T-cell (primary cell): ENCODE measurements at places on chromosomes 6 and 20.
A peak's percentile ranks its signal among the peaks of the same experiment; 100 is the strongest.

DNA sequence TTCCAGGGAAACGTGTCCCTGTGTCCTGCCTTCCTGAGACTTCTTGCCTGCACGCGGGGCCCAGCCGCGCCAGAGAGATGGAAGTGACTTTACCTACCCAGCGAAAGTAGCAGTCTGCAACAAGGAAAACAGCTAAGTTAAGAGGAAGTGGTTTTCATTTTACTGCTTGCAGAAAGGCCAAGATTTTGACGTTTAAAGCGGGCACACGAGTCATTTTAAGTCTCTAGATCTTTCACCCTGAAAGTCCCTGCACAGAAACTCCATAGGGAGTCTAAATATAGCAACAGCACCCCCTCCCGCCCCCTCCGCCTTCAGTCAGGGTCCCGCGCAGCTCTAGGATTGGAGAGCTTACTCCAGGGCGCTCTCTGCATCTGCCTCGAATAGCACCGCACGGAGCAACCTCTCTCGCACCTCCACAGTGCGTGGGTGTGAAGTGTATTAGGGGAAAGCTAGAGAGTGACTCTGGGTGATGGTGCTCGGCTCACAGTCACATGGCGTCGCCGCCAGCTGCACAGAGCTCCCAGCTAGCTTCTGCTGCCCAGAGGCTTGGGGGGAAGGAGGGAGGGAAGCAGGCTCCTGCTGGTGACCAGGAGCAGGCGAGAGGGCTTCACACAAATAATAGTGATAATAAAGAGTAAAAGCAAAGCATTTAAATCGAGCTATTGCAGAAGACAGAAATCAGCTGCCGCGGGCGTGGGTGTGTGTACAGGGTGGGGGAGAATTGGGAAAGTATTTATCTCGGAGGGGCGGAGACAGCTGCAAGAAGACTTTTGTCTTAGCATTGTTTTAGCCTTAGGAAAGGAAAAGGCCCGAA is 1.8 kb upstream of the KCNQ5 start:
- peak overlapping the region; percentile 56 for H3K27ac ChIP-seq
- no peaks in the 10 kb centered on the region for H3K36me3 ChIP-seq
- peaks cover 37% of the 10 kb centered on the region for H3K4me1 ChIP-seq
- H3K4me3 ChIP-seq: peak overlapping the region; percentile 96
- peak; percentile 67 for DNase-seq
- H3K27me3 ChIP-seq: peaks cover 20% of the 10 kb centered on the region

DNA sequence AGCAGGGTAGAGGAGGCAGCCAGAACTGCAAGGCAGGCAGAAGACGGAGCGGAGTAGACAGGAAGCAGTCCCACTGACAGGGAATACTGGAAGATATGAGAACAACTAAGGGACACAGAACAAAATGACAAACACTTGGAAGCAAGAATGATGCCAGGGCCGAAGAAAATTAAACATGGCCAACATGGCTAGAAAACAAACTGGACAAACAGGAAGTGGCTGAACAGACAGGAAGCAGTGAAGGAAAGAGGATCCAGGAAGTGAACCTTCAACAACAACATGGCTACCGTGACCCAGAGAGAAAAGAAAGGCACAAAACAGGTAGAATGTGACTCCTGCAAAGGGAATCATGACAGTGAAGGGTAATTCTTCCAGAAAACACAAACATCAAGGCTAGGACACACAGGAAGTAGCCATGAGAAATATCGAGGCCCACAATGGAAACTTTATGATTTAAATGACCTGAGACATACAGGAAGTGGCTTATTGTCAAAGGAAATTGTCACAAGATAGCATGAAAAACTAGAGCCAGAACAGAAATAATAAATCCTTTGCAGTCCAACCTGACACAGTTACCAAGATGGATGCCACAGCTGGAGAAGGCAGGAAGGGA is 9.1 kb downstream of the COL11A2 start:
- no peak overlapping the region for H3K4me3 ChIP-seq
- H3K4me1 ChIP-seq: peaks cover 23% of the 10 kb centered on the region
- DNase-seq: no peak
- H3K27me3 ChIP-seq: peaks cover 24% of the 10 kb centered on the region

DNA sequence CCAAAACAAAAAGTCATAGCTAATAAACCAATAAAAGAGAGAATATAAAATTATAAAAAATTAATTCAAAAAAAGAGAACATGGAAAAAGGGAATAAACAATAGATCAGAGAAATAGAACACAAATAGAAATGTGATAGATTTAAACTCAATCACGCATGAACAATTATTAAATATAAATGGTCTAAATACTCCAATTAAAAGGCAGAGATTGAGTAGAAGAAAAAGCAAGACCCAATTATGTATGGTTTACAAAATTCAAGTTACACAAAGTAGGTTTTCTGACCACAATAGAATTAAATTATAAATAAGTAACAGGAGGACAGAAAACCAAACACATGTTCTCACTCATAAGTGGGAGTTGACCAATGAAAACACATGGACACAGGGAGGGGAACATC is 36.4 kb upstream of the MAN1A1 start:
- H3K4me3 ChIP-seq: no peak overlapping the region
- no peaks in the 10 kb centered on the region for H3K36me3 ChIP-seq
- H3K4me1 ChIP-seq: no peaks in the 10 kb centered on the region
- DNase-seq: no peak
- no peak overlapping the region for H3K27ac ChIP-seq

GRCh38 chr20:5065166-5065878 is 54.4 kb downstream of the PCNA start:
- H3K4me3 ChIP-seq: no peak overlapping the region
- H3K27ac ChIP-seq: no peak overlapping the region
- no peaks in the 10 kb centered on the region for H3K36me3 ChIP-seq
- no peak for DNase-seq

GRCh38 chr20:15065794-15066193 is 728.4 kb upstream of the FLRT3 start:
- H3K4me1 ChIP-seq: no peaks in the 10 kb centered on the region
- DNase-seq: no peak
- no peaks in the 10 kb centered on the region for H3K27me3 ChIP-seq
- H3K27ac ChIP-seq: no peak overlapping the region

GRCh38 chr20:57773059-57773815 is 63.4 kb upstream of the PMEPA1 start:
- no peaks in the 10 kb centered on the region for H3K36me3 ChIP-seq
- H3K4me1 ChIP-seq: no peaks in the 10 kb centered on the region
- H3K4me3 ChIP-seq: no peak overlapping the region
- no peaks in the 10 kb centered on the region for H3K27me3 ChIP-seq
- no peak overlapping the region for H3K27ac ChIP-seq
- no peak for DNase-seq

GRCh38 chr6:100695445-100695844 is 185.7 kb downstream of the ASCC3 start:
- no peak overlapping the region for H3K4me3 ChIP-seq
- H3K27ac ChIP-seq: no peak overlapping the region
- H3K36me3 ChIP-seq: no peaks in the 10 kb centered on the region
- no peaks in the 10 kb centered on the region for H3K4me1 ChIP-seq
- no peaks in the 10 kb centered on the region for H3K27me3 ChIP-seq

- no peak for DNase-seq
- no peak overlapping the region for H3K27ac ChIP-seq
- no peaks in the 10 kb centered on the region for H3K4me1 ChIP-seq
- H3K36me3 ChIP-seq: no peaks in the 10 kb centered on the region
- no peaks in the 10 kb centered on the region for H3K27me3 ChIP-seq
These were observed 143.9 kb downstream of the BCAS1 start for GRCh38 chr20:53926428-53927028.

- peaks cover 24% of the 10 kb centered on the region for H3K4me1 ChIP-seq
- no peak for DNase-seq
- H3K27me3 ChIP-seq: peaks cover 18% of the 10 kb centered on the region
- no peak overlapping the region for H3K4me3 ChIP-seq
These were observed 42.8 kb downstream of the CTCFL start for GRCh38 chr20:57482148-57482547.

GRCh38 chr6:17551383-17551958 is 48.6 kb upstream of the FAM8A1 start:
- H3K4me1 ChIP-seq: no peaks in the 10 kb centered on the region
- DNase-seq: no peak
- H3K4me3 ChIP-seq: no peak overlapping the region
- no peaks in the 10 kb centered on the region for H3K36me3 ChIP-seq
- H3K27me3 ChIP-seq: peaks cover 5% of the 10 kb centered on the region

- H3K4me1 ChIP-seq: no peaks in the 10 kb centered on the region
- DNase-seq: no peak
- no peaks in the 10 kb centered on the region for H3K36me3 ChIP-seq
- H3K27me3 ChIP-seq: peaks cover 6% of the 10 kb centered on the region
These were observed 50.6 kb downstream of the LAMA4 start for GRCh38 chr6:112203577-112204349.

DNA sequence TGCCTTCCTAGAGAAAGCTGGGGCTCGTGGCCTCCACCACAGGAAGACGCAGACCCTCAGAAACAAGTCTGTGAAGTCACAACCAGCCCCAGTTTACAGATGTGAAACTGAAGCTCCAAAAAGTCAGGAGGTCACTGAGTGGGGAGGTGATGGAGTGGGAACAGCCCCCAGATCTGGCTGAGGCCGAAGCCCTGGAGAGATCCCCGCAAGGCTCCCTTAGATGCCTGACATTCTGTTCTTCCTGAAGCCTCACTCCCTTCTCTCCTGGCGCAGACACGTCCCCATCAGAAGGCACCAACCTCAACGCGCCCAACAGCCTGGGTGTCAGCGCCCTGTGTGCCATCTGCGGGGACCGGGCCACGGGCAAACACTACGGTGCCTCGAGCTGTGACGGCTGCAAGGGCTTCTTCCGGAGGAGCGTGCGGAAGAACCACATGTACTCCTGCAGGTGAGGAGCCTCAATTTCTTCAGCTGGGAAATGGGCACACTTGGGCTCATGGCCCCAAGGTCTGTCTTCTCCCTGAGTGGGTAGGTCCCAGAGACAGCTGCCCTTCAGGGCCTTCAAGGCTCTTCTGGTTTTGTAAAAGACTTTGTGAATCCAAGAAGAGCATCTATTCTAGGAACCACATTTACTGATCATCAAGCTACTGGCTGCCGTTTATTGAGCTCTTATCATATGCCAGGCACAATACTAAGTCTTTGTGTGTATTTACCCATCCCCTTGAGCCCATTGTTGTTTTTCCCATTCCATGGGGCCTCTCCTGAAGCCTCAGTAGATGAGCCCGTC is 50.5 kb downstream of the HNF4A start:
- no peak overlapping the region for H3K27ac ChIP-seq
- no peaks in the 10 kb centered on the region for H3K36me3 ChIP-seq
- peaks cover 27% of the 10 kb centered on the region for H3K27me3 ChIP-seq
- H3K4me3 ChIP-seq: no peak overlapping the region
- no peak for DNase-seq

- no peak overlapping the region for H3K27ac ChIP-seq
- H3K36me3 ChIP-seq: peaks cover 11% of the 10 kb centered on the region
- H3K4me1 ChIP-seq: no peaks in the 10 kb centered on the region
- no peak for DNase-seq
These were observed 7.2 kb upstream of the VWA7 start for GRCh38 chr6:31784098-31784925.

DNA sequence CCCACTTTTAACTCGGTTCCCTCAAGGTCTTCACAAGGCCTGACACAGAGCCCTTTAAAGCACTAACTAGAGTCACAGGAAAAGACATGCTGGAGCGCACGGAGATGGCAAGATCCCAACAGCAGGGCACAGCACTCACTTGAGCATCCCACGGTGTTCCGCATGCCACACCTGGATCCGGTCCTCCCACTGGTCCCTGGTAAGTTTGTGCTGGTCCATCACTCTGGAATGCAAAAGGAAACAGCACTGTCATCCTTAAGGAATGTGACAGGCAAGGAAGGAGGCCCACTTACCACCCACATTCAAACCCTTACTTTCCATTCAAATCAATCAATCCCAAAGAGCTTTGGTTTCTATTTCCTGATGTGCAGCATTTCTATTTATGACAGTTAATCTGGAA is 34.7 kb downstream of the EZR start:
- no peaks in the 10 kb centered on the region for H3K27me3 ChIP-seq
- H3K36me3 ChIP-seq: peaks cover 90% of the 10 kb centered on the region
- no peak overlapping the region for H3K27ac ChIP-seq
- DNase-seq: no peak
- peaks cover 5% of the 10 kb centered on the region for H3K4me1 ChIP-seq
